Psoas muscle (tissue), 8 donors: ENCODE measurements at places on chromosomes 6 and 20. TPM values are rescaled to one million over a fixed set of nuclear protein-coding genes. Genes with fewer than 3 reads are reported as not detected.
A peak's percentile ranks its signal among the peaks of the same experiment; 100 is the strongest.

DNA sequence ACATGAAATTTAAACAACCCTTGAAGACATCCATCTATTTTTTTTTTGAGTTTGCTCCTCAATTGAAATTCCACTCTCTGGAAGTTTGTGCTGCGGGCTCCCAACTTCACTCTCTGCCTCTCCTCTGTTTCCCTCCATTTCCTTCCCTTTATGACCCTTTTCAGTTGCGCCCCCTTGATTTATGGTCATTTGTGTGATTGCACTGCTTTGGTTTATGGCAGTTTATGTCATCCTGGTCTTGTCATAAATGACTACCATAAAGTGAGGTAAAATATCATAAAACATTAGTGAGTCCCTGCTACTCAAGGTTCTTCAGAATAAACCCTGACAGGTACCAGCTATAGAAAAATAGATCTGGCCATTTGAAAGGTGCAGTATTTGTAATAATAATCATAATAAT lies 348.3 kb upstream of the ZFP64 start:
- DNase-seq: no peak

DNA sequence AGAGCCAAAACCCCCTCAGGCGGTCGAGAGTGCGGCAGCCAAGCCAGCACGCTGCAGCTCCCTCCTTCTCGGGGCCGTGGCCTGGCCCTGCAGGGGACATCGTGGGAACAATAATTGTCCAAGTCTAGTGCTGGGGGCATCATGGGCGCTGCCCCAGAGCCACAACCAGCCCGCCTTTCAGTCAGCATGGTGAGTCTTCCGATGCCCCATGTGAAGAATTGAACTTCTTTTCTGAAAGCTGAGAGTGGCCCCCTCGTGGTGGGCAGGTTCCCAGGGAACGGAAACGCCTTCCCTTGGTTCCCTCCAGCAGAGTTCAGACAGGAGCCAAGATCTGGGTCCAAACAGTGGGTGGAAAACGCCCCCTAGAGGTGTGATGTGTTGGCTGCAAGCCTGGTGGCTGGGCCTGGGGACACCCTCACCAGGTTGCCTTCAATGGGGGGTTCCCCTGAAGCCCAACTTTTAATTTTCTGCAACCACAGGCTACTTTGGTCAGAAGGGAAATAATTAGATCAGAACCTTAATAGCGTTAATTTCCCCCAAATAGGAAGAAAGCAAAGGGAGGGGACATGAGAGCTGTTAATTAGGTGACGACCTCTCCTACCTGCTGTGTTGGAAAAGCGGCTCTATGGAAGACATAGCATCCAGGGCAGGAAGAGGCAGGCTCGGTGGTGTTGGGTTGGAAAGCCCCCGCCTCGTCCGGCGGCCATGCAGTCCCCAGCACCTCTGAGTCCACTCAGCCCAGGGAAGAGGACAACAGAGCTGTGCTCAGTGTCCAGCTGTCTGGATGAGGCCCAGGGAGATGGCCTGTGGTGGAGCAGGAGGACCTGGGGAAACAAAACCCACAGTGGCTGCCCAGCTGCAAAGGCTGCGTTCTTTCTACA lies 4.7 kb upstream of the MRGBP start:
- DNase-seq: peak; percentile 86

DNA sequence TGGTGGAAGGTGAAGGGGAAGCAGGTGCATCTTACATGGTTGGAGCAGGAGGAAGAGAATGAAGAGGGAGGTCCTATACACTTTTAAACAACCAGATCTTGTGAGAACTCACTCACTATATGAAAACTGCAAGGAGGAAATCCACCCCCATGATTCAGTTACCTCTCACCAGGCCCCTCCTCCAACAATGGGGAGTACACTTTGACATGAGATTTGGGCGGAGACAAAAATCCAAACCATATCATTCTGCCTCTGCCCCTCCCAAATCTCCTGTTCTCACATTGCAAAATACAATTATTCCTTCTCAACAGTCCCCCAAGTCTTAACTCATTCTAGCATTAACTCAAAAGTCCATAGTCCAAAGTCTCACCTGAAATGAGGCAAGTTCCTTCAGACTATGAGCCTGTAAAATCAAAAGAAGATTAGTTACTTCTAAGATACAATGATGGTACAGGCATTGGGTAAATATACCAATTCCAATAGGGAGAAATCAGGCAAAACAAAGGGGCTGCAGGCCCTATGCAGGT lies 60.5 kb downstream of the EDN1 start:
- DNase-seq: no peak

DNA sequence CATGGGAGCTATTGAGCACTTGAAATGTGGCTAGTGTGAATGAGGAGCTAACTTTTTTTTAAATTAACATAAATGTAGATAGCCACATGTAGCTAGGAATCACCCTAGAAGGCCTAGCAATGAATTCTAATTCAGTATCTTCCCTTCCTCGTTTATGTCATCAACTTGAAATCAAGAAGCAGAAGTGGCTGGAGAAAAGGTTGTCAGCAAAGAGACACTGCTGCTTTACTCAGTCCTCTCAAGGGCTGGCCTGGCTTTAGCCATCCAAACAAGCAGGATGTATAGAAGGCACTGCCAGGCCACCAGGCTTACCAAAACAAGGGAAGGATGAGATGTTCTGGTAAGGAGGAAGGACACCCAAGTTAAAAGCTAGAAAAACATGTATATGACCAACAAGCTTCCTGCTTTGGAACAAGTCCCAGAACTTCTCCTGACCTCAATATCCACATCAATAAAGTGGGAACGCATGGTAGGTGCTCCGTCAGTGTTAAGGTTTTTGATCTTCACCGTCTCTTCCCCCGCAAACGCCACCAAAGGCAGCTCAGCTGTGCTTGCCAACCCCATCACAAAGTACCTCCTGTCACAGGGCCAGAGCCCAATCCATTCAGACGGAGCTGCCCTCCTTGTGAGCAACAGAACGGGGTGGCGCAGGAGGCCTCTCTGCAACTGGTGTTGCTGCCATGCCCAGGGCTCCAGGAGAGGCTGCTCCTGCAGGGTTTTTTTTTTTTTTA lies 235.8 kb upstream of the RIN2 start:
- DNase-seq: no peak

The UST gene
- total RNA-seq: 2.0 TPM
